ENCODE measurements at places on chromosomes 11 and 22.

- DNase-seq = no peak
These were observed 12.3 kb upstream of the MS4A6E start for GRCh38 chr11:60314635-60315321.

- DNase-seq = no peak
These were observed 38.2 kb downstream of the CCDC83 start for GRCh38 chr11:85893395-85893794.

- DNase-seq = no peak
These were observed 567.4 kb downstream of the KCNA4 start for GRCh38 chr11:29449281-29450074.

DNA sequence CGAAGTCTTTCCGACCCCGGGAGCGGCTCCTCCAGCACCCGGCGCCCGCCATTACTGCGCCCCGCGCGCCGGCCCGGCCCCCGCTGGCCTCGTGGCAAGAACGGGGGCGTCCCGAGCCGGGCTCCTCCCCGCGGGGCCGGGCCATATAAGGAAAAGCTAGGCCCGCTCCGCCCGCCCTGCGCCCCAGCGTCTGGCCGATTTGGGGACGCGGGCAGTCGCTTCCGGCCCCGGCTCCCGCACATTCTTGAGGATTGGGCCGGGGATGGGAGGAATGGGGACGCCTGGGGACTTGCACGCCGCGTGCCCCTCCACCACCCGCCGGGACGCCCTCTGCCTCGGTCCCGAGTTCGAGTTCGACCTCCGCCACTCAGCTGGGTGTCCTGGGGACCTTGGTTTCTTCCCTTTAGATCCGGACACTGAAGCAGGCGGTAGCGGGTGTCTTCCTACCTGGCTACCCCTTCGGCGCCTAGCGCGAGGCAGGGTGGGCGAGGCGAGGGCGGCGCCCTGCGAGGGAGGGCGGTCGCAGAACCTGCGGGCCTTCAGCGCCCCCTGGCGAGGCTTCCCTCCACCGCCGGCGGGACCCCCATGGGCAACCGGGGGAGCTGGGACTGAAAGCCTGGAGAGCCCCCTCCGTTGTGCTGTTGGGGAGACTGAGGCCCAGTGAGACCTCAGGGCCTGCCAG is 3.8 kb downstream of the SMTN start:
- DNase-seq = peak; percentile 80

DNA sequence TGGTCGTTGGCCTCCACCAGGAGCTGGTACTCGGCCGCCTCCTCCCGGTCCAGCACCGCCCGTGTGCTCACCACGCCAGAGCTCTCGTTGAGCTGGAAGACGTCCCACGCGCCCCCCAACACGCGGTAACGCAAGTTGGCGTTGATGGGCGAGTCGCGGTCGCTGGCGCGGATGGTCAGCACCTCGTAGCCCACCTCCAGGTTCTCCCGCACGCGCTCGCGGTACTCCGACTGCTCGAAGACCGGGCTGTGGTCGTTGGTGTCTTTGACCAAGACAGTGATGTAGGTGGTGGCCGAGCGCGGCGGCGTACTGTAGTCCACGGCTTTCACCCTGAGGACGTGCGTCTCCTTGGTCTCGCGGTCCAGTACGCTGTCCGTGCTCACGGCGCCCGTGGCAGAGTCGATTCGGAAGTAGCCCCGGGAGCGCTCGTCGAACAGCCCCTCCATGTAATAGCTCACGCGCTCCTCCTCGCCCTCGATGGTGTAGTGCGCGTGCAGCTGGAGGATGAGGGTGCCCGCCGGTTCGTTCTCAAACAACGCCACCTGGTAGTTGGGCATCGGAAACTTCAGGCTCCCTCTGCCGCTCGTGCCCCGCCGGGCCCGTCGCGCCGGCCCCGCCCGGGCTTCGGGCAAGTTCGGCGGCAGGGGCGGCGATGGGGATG is 1.4 kb downstream of the CELSR1 start:
- DNase-seq = no peak

DNA sequence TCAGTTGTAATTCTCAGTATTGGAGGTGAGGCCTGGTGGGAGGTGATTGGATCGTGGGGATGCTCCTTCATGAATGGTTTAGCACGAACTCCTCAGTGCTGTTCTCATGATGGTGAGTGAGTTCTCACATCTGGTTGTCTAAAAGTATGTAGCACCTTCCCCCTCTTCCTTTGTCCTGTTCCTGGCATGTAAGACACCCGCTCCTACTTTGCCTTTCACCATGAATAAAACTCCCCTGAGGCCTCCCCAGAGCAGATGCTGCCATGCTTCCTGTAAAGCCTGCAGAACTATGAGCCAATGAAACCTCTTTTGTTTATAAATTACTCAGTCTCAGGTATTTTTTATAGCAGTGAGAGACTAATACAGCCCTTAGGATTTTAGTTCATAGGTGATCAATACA is 191.5 kb downstream of the MAML2 start:
- DNase-seq = no peak

- no peak for DNase-seq
These were observed 12.1 kb downstream of the DPP3 start for GRCh38 chr11:66492161-66492865.

- DNase-seq = no peak
These were observed 349 bp downstream of the TSSC4 start for GRCh38 chr11:2400762-2401435.

GRCh38 chr11:111001986-111002611 is 243.4 kb upstream of the POU2AF2 start:
- no peak for DNase-seq

GRCh38 chr11:11444027-11444803 is 91.2 kb upstream of the CSNK2A3 start:
- no peak for DNase-seq

DNA sequence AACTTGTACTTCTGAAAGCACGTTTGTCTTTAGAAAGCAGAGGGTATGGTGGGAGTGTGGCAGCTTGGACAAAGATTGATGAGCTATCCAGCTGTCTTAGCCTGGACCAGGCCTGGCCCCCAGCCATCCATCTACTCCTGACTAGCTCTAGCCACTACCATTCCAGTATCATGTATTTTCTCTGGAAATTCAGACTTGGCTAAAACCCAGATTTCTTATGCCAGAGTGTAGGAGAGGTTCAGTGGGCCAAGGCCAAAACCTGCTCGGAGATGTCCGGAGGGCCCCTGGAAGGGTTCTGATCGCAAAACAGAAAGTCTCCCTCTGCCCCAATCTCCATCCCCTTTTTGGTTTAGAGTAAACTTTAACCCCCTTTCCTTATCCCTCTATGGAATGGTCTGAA is 24.8 kb upstream of the MTCH2 start:
- DNase-seq = no peak

DNA sequence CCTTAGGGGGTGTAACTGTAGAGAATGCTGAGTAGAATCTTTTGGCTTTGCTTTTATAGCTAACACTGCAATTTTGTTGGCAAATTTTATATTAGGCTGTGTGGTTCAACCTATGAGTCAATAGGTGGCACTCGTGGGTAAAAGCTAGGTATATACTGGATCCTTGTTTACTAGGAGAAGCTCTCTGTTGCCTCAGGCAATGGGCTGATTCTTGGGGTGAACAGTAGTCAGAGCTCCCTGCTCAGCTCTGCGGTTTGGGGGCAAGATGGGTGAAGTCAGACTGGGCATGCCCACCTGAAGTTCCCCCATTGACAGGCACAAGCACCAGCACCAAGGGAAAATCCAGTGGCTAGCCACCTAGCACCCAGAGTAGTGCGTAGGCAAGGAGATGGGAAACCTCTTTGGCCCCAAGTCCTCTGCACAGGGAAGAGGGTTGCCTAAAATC is 238.7 kb downstream of the FAM181B start:
- DNase-seq = no peak

GRCh38 chr11:89235976-89236375 is 58.3 kb downstream of the TYR start:
- DNase-seq = no peak

- DNase-seq = no peak
These were observed 5.3 kb downstream of the ATF4 start for GRCh38 chr22:39525658-39525975.

GRCh38 chr11:38160433-38160832 is 1562.4 kb upstream of the RAG2 start:
- no peak for DNase-seq

- no peak for DNase-seq
These were observed 486 bp downstream of the NAP1L4 start for GRCh38 chr11:2991452-2992233.

GRCh38 chr11:123903932-123904331 is 2.0 kb downstream of the OR8D4 start:
- no peak for DNase-seq

- DNase-seq = no peak
These were observed 7.4 kb downstream of the CNTF start for GRCh38 chr11:58629857-58630256.

GRCh38 chr11:109784536-109784935 is 308.7 kb upstream of the ZC3H12C start:
- no peak for DNase-seq

GRCh38 chr11:46410021-46410420 is 18.4 kb upstream of the CHRM4 start:
- DNase-seq = no peak

- DNase-seq = no peak
These were observed 261.3 kb upstream of the LRRC4C start for GRCh38 chr11:41720761-41721160.

DNA sequence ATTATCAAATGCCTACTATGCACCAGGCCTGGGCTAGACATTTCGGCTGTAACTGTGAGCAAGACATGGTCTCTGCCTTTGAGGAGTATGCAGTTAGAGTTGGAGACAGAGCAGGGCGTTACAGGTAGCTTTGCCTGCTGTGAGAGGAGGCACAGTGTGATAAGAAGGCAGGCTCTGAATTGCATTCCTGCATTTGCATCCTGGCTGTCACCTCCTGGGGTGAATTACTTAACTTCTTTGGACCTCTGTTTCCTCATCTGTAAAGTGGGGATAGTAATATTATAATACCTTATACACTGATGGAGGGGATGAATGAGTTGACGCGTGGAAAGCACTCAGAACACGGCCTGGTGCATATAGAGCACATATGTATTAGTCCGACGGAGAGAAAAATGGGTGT is 118.1 kb upstream of the ARHGAP20 start:
- no peak for DNase-seq

DNA sequence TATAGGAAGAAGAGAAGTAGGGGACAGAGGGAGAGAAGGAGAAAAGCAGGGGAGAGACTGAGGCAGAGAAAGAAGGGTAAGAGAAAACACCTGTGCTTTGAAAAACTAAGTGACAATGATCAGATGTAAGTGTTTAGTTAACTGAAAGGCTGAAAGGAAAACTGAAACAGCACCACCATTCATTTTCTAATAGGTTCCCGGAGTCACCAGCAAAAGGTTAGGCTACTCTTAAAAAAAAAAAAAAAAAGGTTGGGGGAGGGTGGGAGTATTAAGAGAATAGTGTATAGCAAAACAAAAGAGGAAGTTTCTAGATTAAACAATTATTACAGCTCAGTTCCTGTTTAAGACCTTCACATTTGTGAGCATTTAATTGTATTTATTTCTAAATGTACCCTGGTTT is 113.8 kb downstream of the CADM1 start:
- no peak for DNase-seq

GRCh38 chr22:40153192-40153591 is 24.5 kb upstream of the TNRC6B start:
- DNase-seq = no peak

- DNase-seq = no peak
These were observed 15.9 kb upstream of the APOBEC3A start for GRCh38 chr22:38941488-38941987.

GRCh38 chr11:4979036-4979435 is 15.6 kb upstream of the OR51L1 start:
- no peak for DNase-seq

- DNase-seq = peak; percentile 3
These were observed 36.9 kb downstream of the IGF2 start for GRCh38 chr11:2102132-2102882.

DNA sequence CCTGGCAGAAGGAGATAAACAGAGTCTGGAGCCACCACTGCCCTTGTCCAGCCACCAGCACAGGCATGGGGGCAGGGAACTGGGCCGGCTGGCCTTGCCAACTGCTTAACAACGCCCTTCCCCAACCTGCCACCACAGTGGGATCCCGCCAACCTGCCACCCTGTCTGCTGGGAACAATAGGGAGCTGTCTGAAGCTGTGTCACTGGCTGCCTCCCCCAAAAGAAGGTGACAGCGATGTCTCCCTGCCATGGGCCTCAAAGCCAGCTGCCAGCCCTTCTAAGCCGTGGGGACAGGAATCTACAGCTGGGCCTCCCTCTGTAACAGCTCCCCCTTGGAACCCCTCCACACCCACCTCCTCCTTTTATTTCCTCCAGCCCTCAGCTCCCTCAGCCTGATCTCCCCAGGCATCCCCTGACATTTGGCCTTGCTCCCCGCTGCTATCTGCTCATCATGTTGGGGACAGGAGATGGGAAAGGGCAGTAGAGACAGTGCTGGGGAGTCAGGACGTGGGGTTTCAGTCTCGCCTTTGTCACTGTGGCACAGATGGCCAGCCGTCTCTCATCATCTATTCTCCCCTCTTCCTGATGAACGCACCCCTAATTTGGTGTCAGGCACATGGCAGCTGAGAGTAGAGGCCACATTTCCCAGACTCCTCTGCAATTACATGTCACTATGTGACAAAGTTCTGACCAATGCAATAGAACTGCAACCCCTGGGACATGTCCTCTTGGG is 51.3 kb upstream of the PRDM11 start:
- no peak for DNase-seq

DNA sequence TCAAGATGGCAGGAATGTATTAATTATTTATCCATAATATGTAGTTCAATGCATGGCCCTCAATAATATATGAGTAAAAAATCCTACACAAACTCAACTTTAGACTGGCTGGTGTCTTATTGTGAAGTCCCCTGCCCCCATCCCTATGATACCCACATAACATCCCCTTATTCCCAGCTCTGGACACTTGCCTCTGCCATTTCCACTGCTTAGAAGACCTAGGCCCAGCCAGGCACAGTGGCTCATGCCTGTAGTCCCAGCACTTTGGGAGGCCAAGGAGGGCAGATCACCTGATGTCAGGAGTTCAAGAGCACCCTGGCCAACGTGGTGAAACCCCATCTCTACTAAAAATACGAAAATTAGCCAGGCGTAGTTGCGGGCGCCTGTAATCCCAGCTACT is 84.4 kb downstream of the BDNF start:
- DNase-seq = no peak

- DNase-seq = no peak
These were observed 15.3 kb upstream of the IL2RB start for GRCh38 chr22:37165066-37165465.

DNA sequence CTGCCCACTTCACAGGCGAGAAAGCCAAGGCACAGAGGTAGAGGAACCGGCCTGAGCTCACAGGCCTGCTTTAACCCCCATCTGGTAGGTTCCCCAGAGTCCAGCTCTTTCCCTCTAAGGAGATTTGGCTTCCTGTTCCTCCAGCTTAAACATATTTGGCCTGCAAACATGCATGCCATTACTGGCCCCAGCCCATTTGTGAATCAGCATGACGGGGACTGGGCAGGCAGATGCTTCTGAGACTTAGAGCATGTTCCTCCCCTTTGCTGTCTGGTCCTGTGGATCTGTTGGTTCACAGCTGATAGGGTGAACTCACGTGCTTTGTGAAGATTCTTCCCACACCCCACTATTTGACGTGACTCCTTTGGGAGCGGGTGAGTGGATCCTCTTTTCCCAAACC is 12.6 kb downstream of the CHST1 start:
- DNase-seq = no peak

GRCh38 chr11:98155696-98156095 is 865.1 kb upstream of the CNTN5 start:
- no peak for DNase-seq
